ENCODE measurements at places on chromosomes 7 and 10. TPM values are rescaled to one million over a fixed set of nuclear protein-coding genes. Genes with fewer than 3 reads are reported as not detected.

The FXYD4 gene
- not detected for total RNA-seq

The HOXA10 gene
- 10.3 TPM for total RNA-seq

The PFKP gene
- 273 TPM for total RNA-seq

The CRHR2 gene
- not detected for total RNA-seq

The DMBT1 gene
- 0.12 TPM for total RNA-seq

The TSPAN12 gene
- total RNA-seq: 17.6 TPM

The TMEM213 gene
- total RNA-seq: not detected

The LRRTM3 gene
- not detected for total RNA-seq

The KEL gene
- 0.18 TPM for total RNA-seq

The LIPK gene
- not detected for total RNA-seq

The AGBL3 gene
- total RNA-seq: 2.5 TPM

The LRMDA gene
- total RNA-seq: 25.7 TPM
